Upper lobe of right lung (tissue), 1 donor: ENCODE measurements at places on chromosomes 1 and 21. TPM values are rescaled to one million over a fixed set of nuclear protein-coding genes. Genes with fewer than 3 reads are reported as not detected.

DNA sequence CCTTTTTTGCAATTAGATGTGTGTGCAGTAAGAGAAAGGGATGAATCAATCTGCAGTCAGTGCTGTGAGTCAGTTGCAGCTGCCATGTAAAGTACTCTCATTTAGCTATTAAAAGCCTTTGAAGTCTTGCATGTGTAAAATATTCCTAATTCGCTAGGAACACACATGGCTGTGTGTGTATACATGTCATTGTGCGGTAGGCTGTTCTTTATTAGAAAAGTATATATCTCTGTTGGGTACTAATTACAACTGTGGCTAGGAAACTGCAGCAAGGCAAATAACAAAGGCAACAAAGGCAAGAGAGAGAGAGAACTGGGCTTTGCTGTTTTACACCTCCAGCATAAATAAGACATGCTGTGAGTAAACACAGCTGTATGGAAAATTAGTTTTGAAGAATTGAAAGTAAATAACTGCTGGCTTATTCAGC is 41.7 kb downstream of the EPB41 start:
- H3K4me3 ChIP-seq, result no peak overlapping the region
- no peak overlapping the region for H3K27ac ChIP-seq
- no peak for DNase-seq
- H3K36me3 ChIP-seq, result no peaks in the 10 kb centered on the region
- H3K4me1 ChIP-seq, result peaks cover 6% of the 10 kb centered on the region

GRCh38 chr1:246698466-246699094 is 25.6 kb upstream of the SCCPDH start:
- peak overlapping the region; percentile 49 for H3K4me3 ChIP-seq
- DNase-seq, result no peak
- H3K27ac ChIP-seq, result peak overlapping the region; percentile 63
- no peaks in the 10 kb centered on the region for H3K36me3 ChIP-seq
- no peaks in the 10 kb centered on the region for H3K27me3 ChIP-seq

DNA sequence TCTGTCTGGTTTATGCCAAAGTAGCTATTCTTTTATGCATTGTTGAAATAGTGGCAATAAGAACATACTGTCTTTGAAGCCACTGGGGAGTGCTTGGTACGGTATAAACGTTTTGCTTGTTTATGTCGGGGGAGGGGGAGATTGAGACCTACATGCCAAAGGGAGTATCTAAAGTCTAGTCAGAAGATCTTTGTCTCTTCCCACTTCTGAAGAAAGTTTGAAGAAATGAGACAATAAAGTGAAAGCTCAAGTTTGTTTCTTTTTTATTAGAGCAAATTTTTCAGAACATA is 6.8 kb downstream of the AKIRIN1 start:
- peaks cover 9% of the 10 kb centered on the region for H3K4me1 ChIP-seq
- no peak overlapping the region for H3K4me3 ChIP-seq
- no peak overlapping the region for H3K27ac ChIP-seq
- no peak for DNase-seq

DNA sequence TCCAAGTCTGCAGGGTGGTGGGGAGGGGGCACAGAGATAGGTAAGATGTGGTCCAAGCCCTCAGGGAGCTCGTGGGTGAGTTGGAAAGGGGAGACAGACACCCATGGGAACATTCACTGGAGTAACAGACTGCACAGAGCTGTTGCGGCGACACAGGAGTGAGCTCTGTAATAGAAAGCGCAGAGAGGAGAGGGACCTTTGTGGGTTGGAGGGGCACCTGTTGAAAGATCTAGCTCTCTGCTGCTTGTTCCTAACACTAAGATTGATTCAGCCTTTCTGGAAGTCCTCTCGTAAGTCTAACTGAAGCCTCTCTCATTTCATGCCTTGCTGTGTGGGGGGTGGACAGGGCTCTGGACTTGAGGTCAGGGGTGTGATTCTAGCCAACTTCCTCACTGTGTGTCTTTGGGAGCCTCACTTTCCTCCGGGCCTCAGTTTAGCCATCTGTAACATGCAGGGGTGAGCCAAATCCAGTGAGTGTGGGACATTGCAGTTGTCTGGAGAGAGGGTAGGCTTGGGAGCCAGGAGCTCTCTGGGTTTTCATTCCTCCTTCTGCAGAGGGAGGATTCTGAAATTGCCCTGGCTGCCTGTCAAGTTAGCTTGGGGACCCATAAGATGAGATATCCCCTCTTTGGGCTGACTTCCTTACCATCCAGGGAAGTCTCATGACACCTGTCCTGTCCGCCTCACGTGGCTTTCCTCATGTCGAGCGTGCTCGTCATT is 2.0 kb upstream of the ACOT11 start:
- DNase-seq, result no peak
- H3K4me1 ChIP-seq, result peaks cover 27% of the 10 kb centered on the region
- H3K36me3 ChIP-seq, result no peaks in the 10 kb centered on the region
- no peak overlapping the region for H3K4me3 ChIP-seq
- no peaks in the 10 kb centered on the region for H3K27me3 ChIP-seq

DNA sequence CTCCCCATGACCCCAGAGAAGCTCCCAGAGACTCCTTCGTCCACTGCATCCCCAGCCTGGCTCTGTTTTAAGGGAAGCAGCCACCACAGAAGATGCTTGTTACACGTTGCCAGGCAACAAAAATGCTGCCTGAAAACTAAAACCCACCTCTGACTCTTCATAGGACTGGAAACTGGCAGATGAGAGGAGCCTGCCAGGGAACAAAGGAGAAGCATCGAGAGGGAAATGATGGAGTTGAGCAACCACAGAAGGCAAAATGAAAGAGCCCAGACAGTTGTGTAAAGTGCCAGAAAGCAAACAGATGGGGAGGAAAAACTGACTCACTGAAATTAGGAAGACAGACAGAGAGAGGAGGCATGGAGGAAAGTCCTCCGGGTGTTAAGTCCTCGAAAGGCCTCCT is 118.4 kb downstream of the KCNN3 start:
- no peaks in the 10 kb centered on the region for H3K36me3 ChIP-seq
- H3K27ac ChIP-seq, result no peak overlapping the region
- peaks cover 16% of the 10 kb centered on the region for H3K4me1 ChIP-seq
- H3K4me3 ChIP-seq, result no peak overlapping the region
- no peak for DNase-seq

DNA sequence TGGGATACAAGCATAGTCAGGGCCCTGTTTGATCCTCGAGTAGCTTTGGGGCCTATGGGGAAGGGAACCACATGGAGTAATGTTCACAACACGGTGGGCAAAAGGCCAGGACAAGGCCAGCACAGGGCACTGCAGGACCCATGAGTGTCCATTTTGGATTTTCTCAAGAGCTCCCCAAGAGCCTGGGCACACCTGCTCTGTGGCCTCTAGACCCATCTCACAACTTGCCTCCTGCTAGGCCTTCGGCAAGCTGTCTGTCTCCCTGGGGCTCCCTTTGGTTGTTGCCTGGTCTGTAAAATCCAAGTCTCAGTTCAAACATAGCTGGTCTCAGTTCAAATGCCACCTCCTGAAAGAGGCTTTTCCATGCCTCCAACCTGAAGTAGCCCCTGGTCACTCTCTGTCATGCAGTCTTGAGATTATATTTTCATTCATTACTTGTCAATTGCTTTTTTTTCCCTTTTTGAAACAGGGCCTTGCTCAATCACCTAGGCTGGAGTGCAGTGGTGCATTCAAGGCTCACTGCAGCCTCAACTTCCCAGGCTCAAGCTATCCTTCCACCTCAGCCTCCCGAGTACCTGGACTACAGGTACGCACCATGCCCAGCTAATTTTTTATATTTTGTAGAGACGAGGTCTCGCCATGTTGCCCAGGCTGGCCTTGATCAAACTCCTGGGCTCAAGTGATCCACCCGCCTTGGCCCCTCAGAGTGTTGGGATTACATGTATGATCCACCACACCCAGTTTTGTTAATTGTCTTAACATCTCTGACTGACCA is 107.4 kb downstream of the MATN1 start:
- DNase-seq, result peak; percentile 45
- H3K27me3 ChIP-seq, result peaks cover 7% of the 10 kb centered on the region
- H3K36me3 ChIP-seq, result no peaks in the 10 kb centered on the region

DNA sequence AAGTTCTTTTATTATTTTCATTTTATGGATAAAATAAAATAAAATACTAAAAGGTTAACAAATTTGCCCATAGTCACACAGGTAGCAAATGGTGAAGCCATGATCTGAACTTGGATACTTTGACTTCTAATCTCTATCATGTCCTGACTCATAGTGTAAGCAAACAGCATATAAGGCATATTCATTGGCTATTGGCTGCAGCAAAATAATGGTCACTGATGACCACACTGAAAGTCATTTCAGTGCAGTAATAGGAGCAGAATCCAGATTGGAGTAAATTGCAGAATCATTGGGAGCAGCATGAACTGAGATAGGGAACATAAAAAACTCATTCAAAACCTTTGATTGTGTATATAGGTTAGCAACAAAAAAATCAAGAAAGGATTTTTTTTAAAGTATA is 262.9 kb downstream of the PLA2G4A start:
- H3K27me3 ChIP-seq, result no peaks in the 10 kb centered on the region
- H3K36me3 ChIP-seq, result no peaks in the 10 kb centered on the region
- no peak overlapping the region for H3K4me3 ChIP-seq
- H3K4me1 ChIP-seq, result no peaks in the 10 kb centered on the region

DNA sequence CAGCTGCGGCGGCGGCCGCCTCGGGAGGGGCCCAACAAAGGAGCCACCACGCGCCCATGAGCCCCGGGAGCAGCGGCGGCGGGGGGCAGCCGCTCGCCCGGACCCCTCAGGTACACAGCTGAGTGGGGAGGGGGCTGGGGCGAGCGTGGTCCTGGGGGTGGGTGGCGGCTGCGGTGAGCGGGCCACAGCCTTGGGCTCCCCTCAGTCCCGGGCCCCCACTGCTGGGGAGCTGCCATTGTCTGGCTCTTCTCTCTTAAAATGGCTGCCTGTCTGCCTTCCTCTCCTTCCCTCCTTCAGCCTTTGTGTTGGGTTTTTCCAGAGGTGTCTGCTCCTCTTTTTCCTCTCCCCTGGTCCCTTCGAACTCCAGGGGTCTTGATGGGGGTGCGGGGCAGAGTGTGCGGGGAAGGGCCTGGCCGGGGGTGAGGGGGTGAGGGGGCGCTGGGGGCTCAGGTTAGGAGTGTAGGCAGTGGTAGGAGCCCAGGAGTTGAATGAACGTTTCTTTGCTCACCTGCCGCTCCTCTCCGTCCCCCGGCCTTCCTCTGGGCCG is 1.7 kb downstream of the ARID1A start:
- no peaks in the 10 kb centered on the region for H3K27me3 ChIP-seq
- no peaks in the 10 kb centered on the region for H3K36me3 ChIP-seq
- H3K4me1 ChIP-seq, result peaks cover 60% of the 10 kb centered on the region
- peak overlapping the region; percentile 83 for H3K4me3 ChIP-seq

GRCh38 chr1:70034403-70034802 is 171.0 kb downstream of the LRRC40 start:
- H3K4me3 ChIP-seq, result no peak overlapping the region
- DNase-seq, result no peak
- H3K27ac ChIP-seq, result no peak overlapping the region
- H3K4me1 ChIP-seq, result no peaks in the 10 kb centered on the region
- H3K27me3 ChIP-seq, result no peaks in the 10 kb centered on the region

DNA sequence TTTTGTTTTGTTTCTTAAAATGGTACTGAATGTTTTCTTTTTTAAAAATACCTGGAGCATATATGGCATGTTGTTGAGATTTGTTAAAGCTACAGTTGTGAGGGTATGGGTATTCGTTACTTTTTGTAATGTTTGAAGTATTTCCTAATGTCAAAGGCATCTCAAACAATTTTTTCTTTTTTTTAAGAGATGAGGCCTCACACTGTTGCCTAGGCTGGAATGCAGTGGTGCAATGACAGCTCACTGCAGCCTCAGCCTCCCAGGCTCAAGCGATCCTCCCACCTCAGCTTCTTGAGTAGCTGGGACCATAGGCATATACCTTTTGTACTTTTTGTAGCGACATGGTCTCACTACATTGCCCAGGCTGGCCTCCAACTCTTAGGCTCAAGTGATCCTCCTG is 16.1 kb downstream of the CLCN6 start:
- peak; percentile 0 for DNase-seq
- peaks cover 99% of the 10 kb centered on the region for H3K36me3 ChIP-seq
- H3K4me1 ChIP-seq, result no peaks in the 10 kb centered on the region
- H3K27ac ChIP-seq, result no peak overlapping the region
- H3K27me3 ChIP-seq, result no peaks in the 10 kb centered on the region
- H3K4me3 ChIP-seq, result no peak overlapping the region

DNA sequence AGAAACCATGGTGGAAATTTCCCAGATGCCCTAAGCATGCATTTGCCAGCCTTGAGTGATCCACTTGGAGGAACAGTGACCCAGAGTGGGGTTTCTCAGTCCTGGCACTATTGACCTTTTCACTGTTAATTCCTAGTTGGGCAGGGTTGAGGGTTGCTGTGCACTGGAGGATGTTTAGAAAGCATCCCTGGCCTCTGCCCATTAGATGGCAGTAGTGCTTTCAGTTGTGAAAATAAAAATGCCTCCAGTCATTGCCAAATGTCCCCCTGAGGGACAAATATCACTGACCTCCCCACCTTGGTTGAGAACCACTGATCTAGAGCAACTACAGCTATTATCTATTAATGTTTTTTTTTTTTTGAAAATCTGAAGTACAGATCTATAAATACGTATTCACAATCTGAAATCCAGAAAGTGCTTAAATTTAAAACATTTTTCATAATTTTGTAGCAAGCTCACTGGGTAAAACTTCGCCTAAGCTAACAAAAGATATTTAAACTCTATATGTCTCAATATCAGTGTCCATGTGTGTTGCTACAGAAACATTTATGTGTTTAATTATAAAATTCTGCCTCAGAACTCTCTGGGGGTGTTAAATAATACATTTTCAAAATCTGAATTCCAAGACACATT is 27.3 kb downstream of the F3 start:
- H3K4me1 ChIP-seq, result no peaks in the 10 kb centered on the region
- peaks cover 24% of the 10 kb centered on the region for H3K36me3 ChIP-seq
- H3K27me3 ChIP-seq, result no peaks in the 10 kb centered on the region
- no peak for DNase-seq
- H3K27ac ChIP-seq, result no peak overlapping the region

- peak overlapping the region; percentile 79 for H3K27ac ChIP-seq
- no peak for DNase-seq
- H3K27me3 ChIP-seq, result no peaks in the 10 kb centered on the region
- no peaks in the 10 kb centered on the region for H3K36me3 ChIP-seq
Measured at GRCh38 chr1:2290171-2290578, 62.1 kb downstream of the SKI start.

Gene FNDC10
- total RNA-seq, result 7.4 TPM

Gene ATXN7L2
- 4.6 TPM for total RNA-seq

Gene KRTAP27-1
- total RNA-seq, result not detected

Gene BTF3L4
- total RNA-seq, result 34.2 TPM

Gene LCE1D
- not detected for total RNA-seq

Gene NIBAN1
- total RNA-seq, result 33.3 TPM
